ENCODE measurements at places on chromosomes 12 and 14. TPM values are rescaled to one million over a fixed set of nuclear protein-coding genes. Genes with fewer than 3 reads are reported as not detected.
A peak's percentile ranks its signal among the peaks of the same experiment; 100 is the strongest.

The HPD gene
- not detected for total RNA-seq

The DYNC1H1 gene
- 318 TPM for total RNA-seq

The PDE3A gene
- total RNA-seq: not detected

The SMOC1 gene
- total RNA-seq: not detected

The KRT2 gene
- 0.39 TPM for total RNA-seq

The MGP gene
- 0.49 TPM for total RNA-seq

DNA sequence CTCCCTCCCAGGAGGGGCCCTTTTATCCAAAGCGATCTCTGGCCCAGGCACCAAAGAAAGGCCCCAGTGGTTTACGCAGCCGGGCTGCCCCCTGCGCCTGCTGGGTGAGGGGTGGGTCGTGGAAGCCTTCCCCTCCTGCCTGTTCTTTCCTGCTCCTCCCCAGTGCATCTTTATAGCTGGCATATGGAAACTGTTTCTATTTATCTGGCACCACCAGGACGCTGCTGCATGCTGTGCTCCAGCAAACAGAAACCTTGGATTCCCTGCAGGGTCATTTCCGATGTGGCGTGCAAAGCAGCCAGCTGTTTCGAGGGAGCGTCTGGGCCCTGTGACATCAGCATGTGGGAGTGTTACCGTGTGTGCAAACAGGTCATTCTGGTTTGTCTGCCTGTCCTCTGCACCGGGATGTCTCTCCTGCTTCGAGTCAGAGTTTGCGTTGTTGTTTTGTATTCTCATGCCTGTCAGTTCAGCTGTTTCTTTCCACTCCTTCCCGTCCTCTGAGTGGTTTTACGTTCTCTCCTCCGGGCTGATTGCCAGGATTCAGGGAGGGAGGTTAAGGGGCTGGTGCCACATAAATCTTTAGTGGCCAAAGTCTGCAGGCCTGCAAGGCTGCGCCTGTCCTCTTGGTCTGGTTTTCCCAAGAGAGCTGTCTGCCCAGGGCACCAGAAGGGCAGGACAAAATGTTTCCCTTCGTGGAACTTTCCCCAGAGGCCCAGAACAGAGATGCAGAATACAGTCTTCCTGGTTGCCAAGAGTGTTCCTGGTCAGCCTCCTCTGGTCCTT, 24.6 kb downstream of the TPCN1 start:
- no peak for DNase-seq
- H3K27ac ChIP-seq: no peak overlapping the region
- no peaks in the 10 kb centered on the region for H3K4me1 ChIP-seq
- peaks cover 36% of the 10 kb centered on the region for H3K36me3 ChIP-seq

- peak overlapping the region; percentile 80 for H3K4me3 ChIP-seq
- H3K4me1 ChIP-seq: peaks cover 38% of the 10 kb centered on the region
- H3K36me3 ChIP-seq: no peaks in the 10 kb centered on the region
Observed at GRCh38 chr12:14774906-14775635, 28.2 kb downstream of the WBP11 start.

DNA sequence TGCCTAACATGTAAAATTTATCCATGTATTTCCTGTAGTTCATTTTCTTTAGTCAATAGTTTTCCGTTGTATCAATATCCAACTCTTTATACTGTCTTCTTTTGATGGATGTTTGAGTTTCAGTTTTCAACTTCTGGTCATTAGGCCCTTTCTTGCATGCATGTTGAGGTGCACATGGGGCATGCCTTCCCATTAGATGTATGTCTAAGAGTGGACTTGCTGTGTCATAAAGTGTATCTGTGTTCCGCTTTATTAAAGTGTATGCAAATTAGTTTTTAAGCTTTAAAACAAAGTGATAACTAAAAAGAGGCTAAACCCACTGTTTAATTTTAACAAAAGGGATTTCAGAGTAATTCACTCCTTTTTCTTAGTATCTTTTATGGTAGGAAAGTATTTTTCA, 441.1 kb downstream of the PCNX1 start:
- H3K27me3 ChIP-seq: no peaks in the 10 kb centered on the region
- H3K4me3 ChIP-seq: no peak overlapping the region
- DNase-seq: no peak
- peaks cover 12% of the 10 kb centered on the region for H3K4me1 ChIP-seq
- no peaks in the 10 kb centered on the region for H3K36me3 ChIP-seq
- no peak overlapping the region for H3K27ac ChIP-seq

DNA sequence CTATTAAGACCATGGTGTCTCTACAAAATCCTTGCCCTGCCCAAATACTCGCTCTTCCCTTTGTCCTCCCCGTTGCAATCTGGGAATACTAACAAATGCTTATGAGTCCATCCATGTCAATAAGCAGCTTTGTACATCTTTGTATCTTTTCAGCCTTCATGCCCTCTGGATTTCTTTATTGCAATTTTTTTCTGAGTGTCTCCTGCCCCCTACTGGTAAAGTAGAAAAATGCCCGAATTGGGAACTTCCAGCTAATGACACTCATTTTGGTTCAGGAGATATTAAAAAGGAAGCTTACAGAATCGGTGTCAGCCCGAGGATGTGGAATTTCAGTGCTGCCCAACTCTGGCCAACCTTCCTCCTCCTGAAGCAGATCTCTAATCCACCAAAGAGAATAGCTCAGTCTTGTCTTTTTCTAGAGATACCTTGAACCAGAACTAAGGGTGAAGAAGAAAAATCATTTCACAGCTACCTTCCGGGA, 46.0 kb downstream of the SH2B3 start:
- H3K4me1 ChIP-seq: peaks cover 39% of the 10 kb centered on the region
- H3K27ac ChIP-seq: peak overlapping the region; percentile 19
- H3K36me3 ChIP-seq: peaks cover 75% of the 10 kb centered on the region
- no peak overlapping the region for H3K4me3 ChIP-seq
- H3K27me3 ChIP-seq: no peaks in the 10 kb centered on the region
- DNase-seq: peak; percentile 76
